Camera-type eye (tissue), 1 donor: ENCODE measurements at places on chromosomes 6 and 20. TPM values are rescaled to one million over a fixed set of nuclear protein-coding genes. Genes with fewer than 3 reads are reported as not detected.

ZSCAN31 gene
- total RNA-seq, result 16.6 TPM

NOX3 gene
- total RNA-seq, result not detected

SYNE1 gene
- total RNA-seq, result 270 TPM

AVP gene
- not detected for total RNA-seq

LTB gene
- total RNA-seq, result 1.4 TPM

NMBR gene
- 0.71 TPM for total RNA-seq

FAM209A gene
- 0.77 TPM for total RNA-seq

PSORS1C2 gene
- total RNA-seq, result not detected

OPN5 gene
- total RNA-seq, result 0.33 TPM

SLPI gene
- 61.1 TPM for total RNA-seq

TPD52L1 gene
- total RNA-seq, result 40.8 TPM

PTCHD4 gene
- 10.0 TPM for total RNA-seq

BPIFB1 gene
- total RNA-seq, result not detected

POM121L2 gene
- total RNA-seq, result not detected

LY6G6C gene
- not detected for total RNA-seq

DEFB132 gene
- not detected for total RNA-seq

UNC5CL gene
- 1.2 TPM for total RNA-seq

XKR7 gene
- 8.2 TPM for total RNA-seq

TAAR5 gene
- total RNA-seq, result not detected

SCUBE3 gene
- 10.0 TPM for total RNA-seq

COL19A1 gene
- total RNA-seq, result 2.3 TPM

PTCRA gene
- total RNA-seq, result not detected

OR14J1 gene
- not detected for total RNA-seq

TNFRSF21 gene
- total RNA-seq, result 16.4 TPM

CST2 gene
- not detected for total RNA-seq

SSTR4 gene
- not detected for total RNA-seq

SIRPB2 gene
- 1.2 TPM for total RNA-seq

CEP162 gene
- total RNA-seq, result 41.9 TPM

RGS19 gene
- 6.3 TPM for total RNA-seq

REM1 gene
- 3.3 TPM for total RNA-seq

TGM3 gene
- total RNA-seq, result 0.66 TPM

SLC26A8 gene
- 1.4 TPM for total RNA-seq

GRM1 gene
- total RNA-seq, result 2.9 TPM

MAS1 gene
- total RNA-seq, result 0.05 TPM

MEP1A gene
- total RNA-seq, result not detected

FRK gene
- total RNA-seq, result 2.3 TPM

UNC93A gene
- not detected for total RNA-seq

SLC17A2 gene
- not detected for total RNA-seq

EBF4 gene
- total RNA-seq, result 16.9 TPM

C6orf118 gene
- total RNA-seq, result 1.5 TPM

ZBTB22 gene
- 26.7 TPM for total RNA-seq

BPIFA1 gene
- total RNA-seq, result not detected

SPATA25 gene
- 7.6 TPM for total RNA-seq
